Activated naive CD8-positive, alpha-beta T cell treated with anti-CD3 and anti-CD28 coated beads, Interleukin-2, amount 10 ng/mL, durations not matched to agents 7 days and 5 days (primary cell): ENCODE measurements at places on chromosomes 4 and X. TPM values are rescaled to one million over a fixed set of nuclear protein-coding genes. Genes with fewer than 3 reads are reported as not detected.

Gene FRG2
- not detected for total RNA-seq

- no peak overlapping the region for H3K4me3 ChIP-seq
- DNase-seq: no peak
- peaks cover 22% of the 10 kb centered on the region for H3K27me3 ChIP-seq
- H3K27ac ChIP-seq: no peak overlapping the region
- no peaks in the 10 kb centered on the region for H3K36me3 ChIP-seq
Observed at GRCh38 chr4:76095568-76095967, 21.1 kb downstream of the ART3 start.

DNA sequence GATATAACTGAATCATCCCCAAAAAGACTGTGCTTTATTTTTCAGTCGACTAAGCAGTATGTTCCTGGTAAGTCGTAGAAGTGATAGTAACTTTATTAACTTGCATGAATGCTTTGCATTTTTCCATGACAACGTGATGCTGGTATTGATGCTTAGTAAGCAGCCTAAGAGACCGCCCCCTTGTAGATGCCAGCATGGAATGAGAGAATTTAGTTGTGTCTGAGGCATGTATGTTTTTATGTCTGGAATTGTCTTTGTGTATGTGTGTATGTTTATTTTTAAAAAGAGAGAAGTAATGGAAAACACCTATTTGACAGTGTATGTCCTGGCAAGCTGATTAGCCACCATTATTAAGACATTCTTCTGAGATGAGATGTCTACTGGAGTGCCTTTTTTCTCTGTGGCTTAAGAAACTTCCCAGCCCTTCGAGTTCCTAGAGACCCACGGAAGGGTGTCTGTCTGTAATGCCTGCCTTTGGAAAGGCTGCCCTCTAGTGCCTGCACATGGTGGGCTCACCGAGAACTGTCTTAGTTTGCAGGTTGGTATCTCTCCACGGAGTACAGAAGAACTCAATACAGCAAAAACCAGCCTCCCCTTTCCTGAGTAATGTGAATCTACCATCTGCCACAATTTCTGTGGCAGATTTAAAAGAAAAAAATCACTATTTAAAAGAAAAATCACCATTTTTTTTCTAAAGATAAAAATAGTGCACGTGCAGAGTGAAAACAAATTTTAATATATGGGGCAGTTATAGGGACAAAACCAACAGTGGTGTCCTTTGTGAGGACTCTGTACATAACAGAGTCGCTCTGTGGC is 85.9 kb downstream of the AASDH start:
- no peak overlapping the region for H3K4me3 ChIP-seq
- peak; percentile 43 for DNase-seq
- H3K27me3 ChIP-seq: peaks cover 14% of the 10 kb centered on the region
- no peaks in the 10 kb centered on the region for H3K36me3 ChIP-seq
- H3K4me1 ChIP-seq: peaks cover 5% of the 10 kb centered on the region
- H3K27ac ChIP-seq: no peak overlapping the region

DNA sequence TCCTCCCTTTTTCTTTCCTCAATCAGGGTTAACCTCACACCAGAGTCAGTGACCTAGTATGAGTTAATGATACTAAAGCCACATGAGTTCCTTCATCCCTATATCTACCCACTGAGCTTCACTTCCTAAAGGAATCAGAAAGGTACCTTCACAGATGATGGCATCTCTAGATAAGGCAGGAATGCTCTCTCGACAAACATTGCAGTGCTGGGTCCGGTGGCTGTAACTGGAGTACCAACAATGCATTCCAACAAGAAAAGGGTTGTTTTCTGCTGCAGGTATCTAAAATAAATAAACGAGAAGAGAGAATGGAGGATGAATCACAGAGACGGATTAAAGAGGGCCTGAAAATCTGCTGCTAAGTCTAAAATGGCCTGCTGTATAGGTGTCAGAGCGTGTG is 66.7 kb downstream of the DGKK start:
- DNase-seq: no peak
- H3K36me3 ChIP-seq: peaks cover 1% of the 10 kb centered on the region
- H3K4me3 ChIP-seq: no peak overlapping the region
- H3K27me3 ChIP-seq: peaks cover 3% of the 10 kb centered on the region
- no peak overlapping the region for H3K27ac ChIP-seq

Gene MUC7
- total RNA-seq: not detected

Gene ARHGAP24
- total RNA-seq: not detected

DNA sequence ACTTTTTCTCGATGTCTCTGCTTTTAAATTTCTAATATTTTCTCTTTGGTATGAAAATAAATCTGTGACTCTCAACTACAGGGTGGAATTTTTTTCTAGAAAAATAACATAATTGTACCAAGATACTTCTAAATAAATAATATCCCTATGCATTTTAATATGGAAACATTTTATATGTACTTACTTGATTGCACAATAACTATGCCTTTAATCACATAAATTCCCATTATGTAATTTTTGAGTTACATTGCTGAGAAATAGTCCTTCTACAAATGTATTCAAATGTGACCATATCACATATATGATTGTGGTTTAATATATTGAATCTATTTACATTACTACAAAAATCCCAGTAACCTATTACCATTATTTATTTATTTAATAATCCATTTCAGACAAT is 1543.3 kb upstream of the PABPC4L start:
- H3K27me3 ChIP-seq: no peaks in the 10 kb centered on the region
- no peak for DNase-seq
- no peaks in the 10 kb centered on the region for H3K36me3 ChIP-seq
- H3K4me1 ChIP-seq: no peaks in the 10 kb centered on the region

Gene GNRHR
- not detected for total RNA-seq

- H3K27ac ChIP-seq: no peak overlapping the region
- H3K4me3 ChIP-seq: no peak overlapping the region
- DNase-seq: no peak
- H3K36me3 ChIP-seq: peaks cover 4% of the 10 kb centered on the region
Observed at GRCh38 chr4:87025614-87026041, 90.8 kb downstream of the AFF1 start.

DNA sequence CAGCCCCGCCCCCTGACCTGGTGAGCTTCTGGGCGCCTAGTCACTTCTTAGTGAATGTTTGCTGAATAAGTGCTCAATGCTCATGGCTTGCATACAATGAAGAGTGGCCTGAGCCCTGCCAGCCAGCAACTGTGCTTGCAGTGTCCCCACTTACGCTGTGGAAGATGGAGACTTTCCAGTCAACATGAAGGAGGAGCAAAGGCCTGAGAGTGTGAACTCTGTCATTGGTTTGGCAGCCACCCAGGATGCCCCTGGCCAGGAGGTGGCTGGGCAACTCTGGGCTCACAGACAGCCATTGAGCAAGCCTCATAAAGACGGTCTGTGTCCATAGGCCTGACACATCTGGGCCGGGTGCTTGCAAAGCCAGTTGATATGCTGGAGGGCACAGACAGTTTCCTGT is 72.1 kb upstream of the MAMLD1 start:
- no peak overlapping the region for H3K27ac ChIP-seq
- no peaks in the 10 kb centered on the region for H3K4me1 ChIP-seq
- no peak overlapping the region for H3K4me3 ChIP-seq

- no peak overlapping the region for H3K4me3 ChIP-seq
- no peaks in the 10 kb centered on the region for H3K27me3 ChIP-seq
- no peaks in the 10 kb centered on the region for H3K4me1 ChIP-seq
- H3K36me3 ChIP-seq: no peaks in the 10 kb centered on the region
Observed at GRCh38 chr4:10371121-10371520, 86.1 kb downstream of the ZNF518B start.

GRCh38 chrX:45747905-45748304 is 547.2 kb upstream of the DIPK2B start:
- peaks cover 23% of the 10 kb centered on the region for H3K36me3 ChIP-seq
- no peak overlapping the region for H3K27ac ChIP-seq
- no peak overlapping the region for H3K4me3 ChIP-seq
- no peaks in the 10 kb centered on the region for H3K27me3 ChIP-seq

Gene DCAF8L2
- total RNA-seq: not detected

DNA sequence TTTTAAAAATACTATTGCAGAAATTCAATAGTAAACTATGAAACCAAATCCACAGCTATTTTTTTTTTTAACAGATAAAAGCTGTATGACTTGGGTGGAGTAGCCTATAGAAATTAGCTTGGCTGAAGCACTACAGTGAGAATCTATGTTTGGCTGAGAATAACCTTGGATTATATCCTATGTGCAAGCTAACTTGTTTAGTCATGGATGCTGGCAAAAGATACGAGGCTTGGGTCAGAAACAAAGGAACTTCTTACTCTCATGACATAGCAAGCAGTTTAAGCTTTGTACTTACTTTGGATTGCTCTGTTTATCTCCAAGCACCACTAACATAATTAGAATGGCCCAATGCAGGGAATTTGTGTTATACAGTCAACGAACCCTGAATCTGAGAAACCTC is 119.2 kb upstream of the GRID2 start:
- DNase-seq: no peak
- no peaks in the 10 kb centered on the region for H3K27me3 ChIP-seq
- H3K4me3 ChIP-seq: no peak overlapping the region
- no peaks in the 10 kb centered on the region for H3K4me1 ChIP-seq
- no peak overlapping the region for H3K27ac ChIP-seq
- H3K36me3 ChIP-seq: no peaks in the 10 kb centered on the region

DNA sequence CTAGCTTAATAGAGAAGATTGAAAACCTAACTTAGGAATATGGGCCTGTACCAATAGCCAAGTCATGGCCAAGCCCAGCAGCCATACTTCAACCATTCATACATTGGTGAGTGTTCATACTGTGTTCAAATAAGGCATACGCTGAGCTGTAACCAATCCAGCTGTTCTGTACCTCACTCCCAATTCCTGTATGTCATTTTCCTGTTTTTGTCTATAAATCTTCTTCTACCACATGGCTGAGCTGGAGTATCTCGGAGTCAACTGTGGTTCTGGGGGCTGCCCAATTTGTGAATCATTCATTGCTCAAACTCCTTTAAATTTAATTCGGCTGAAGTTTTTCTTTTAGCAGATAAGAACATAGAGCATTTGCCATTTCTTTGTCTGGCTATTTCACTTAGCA is 195.3 kb upstream of the ANKRD50 start:
- no peak overlapping the region for H3K4me3 ChIP-seq
- H3K27me3 ChIP-seq: no peaks in the 10 kb centered on the region
- no peak for DNase-seq
- no peak overlapping the region for H3K27ac ChIP-seq
- no peaks in the 10 kb centered on the region for H3K4me1 ChIP-seq

Gene CRLF2
- total RNA-seq: 1.5 TPM

DNA sequence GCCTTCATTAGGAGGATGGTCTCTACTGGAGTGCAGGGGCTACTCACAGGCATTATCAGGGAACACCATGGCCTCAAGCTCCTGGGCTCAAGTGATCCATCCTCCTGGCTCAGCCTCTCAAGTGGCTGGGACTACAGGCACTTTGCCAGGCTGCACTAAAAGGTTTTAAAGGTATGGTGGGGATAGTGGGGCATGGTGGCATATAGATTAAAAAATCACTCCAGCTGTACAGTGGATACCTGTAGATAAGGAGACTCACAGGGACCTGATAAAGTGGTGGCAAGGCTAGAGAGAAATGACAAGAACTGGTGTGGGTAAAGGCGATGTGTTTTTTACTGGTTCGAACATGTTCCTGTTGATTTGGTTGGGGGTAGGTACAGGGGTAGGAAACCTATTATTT is 5.9 kb downstream of the ZAR1 start:
- peaks cover 22% of the 10 kb centered on the region for H3K36me3 ChIP-seq
- H3K27ac ChIP-seq: no peak overlapping the region
- peaks cover 11% of the 10 kb centered on the region for H3K27me3 ChIP-seq
- H3K4me1 ChIP-seq: peaks cover 6% of the 10 kb centered on the region
- DNase-seq: no peak

GRCh38 chr4:162684371-162684700 is 482.4 kb downstream of the NAF1 start:
- H3K27me3 ChIP-seq: no peaks in the 10 kb centered on the region
- no peak for DNase-seq
- no peaks in the 10 kb centered on the region for H3K4me1 ChIP-seq
- H3K27ac ChIP-seq: no peak overlapping the region
- no peaks in the 10 kb centered on the region for H3K36me3 ChIP-seq
- no peak overlapping the region for H3K4me3 ChIP-seq

Gene ZDHHC15
- 0.11 TPM for total RNA-seq

Gene GRID2
- not detected for total RNA-seq

DNA sequence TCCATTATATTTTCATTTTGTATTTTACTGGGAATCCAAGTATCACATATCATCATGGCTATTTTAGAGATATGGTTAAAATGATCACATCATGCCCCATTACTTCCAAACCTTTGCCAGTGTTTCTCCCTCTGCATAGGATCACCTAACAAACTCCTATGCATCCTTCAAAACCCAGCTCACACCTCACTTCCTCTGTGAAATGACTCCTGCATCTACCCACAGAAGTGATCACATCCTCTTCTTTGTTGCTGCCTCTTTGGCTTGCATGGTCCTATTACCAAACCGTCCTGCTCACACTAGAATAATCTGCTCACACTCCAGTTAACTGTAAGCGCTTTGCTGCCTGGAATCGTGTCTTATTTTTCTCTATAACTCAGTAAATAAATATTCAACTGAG is 74.7 kb upstream of the C4orf50 start:
- H3K27ac ChIP-seq: no peak overlapping the region
- H3K27me3 ChIP-seq: peaks cover 2% of the 10 kb centered on the region
- H3K36me3 ChIP-seq: no peaks in the 10 kb centered on the region
- H3K4me3 ChIP-seq: no peak overlapping the region
- H3K4me1 ChIP-seq: peaks cover 10% of the 10 kb centered on the region

- DNase-seq: no peak
- no peaks in the 10 kb centered on the region for H3K36me3 ChIP-seq
- H3K4me1 ChIP-seq: no peaks in the 10 kb centered on the region
- no peaks in the 10 kb centered on the region for H3K27me3 ChIP-seq
- H3K4me3 ChIP-seq: no peak overlapping the region
- H3K27ac ChIP-seq: no peak overlapping the region
Observed at GRCh38 chr4:5757954-5758353, 47.0 kb downstream of the EVC start.

- no peak overlapping the region for H3K4me3 ChIP-seq
- peaks cover 23% of the 10 kb centered on the region for H3K27me3 ChIP-seq
- no peak overlapping the region for H3K27ac ChIP-seq
- H3K4me1 ChIP-seq: no peaks in the 10 kb centered on the region
- DNase-seq: no peak
- no peaks in the 10 kb centered on the region for H3K36me3 ChIP-seq
Observed at GRCh38 chr4:57098941-57099340, 11.2 kb downstream of the IGFBP7 start.

DNA sequence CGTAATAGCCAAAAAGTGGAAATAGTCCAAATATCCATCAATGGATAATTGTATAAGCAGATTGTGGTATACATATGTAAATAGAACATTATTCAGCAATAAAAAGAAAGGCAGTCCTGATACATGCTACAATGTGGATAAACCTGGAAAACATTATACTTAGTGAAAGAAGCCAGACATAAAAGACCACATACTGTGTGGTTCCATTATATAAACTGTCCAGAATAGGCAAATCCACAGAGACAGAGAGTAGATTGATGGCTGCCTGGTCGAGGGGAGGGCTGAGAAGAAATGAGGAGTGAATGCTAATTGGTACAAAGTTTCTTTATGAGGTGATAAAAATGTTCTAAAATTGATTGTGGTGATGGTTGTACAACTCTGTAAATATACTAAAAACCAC is 397.4 kb upstream of the RPS6KA3 start:
- peaks cover 2% of the 10 kb centered on the region for H3K27me3 ChIP-seq
- no peak overlapping the region for H3K4me3 ChIP-seq
- H3K4me1 ChIP-seq: no peaks in the 10 kb centered on the region
- no peaks in the 10 kb centered on the region for H3K36me3 ChIP-seq
- no peak for DNase-seq

GRCh38 chrX:475926-476723 is 89.4 kb upstream of the PPP2R3B start:
- no peaks in the 10 kb centered on the region for H3K27me3 ChIP-seq
- H3K27ac ChIP-seq: no peak overlapping the region
- no peak for DNase-seq
- H3K36me3 ChIP-seq: no peaks in the 10 kb centered on the region
- no peak overlapping the region for H3K4me3 ChIP-seq

Gene SLITRK4
- not detected for total RNA-seq

Gene GBA3
- total RNA-seq: not detected
